MCF 10A (cell line): ENCODE measurements at places on chromosomes 16 and 17. TPM values are rescaled to one million over a fixed set of nuclear protein-coding genes. Genes with fewer than 3 reads are reported as not detected.

- peak overlapping the region; percentile 12 for H3K27ac ChIP-seq
- no peaks in the 10 kb centered on the region for H3K27me3 ChIP-seq
- no peak for DNase-seq
Measured at GRCh38 chr17:51240275-51240674, 19.6 kb downstream of the MBTD1 start.

The PRDM7 gene
- total RNA-seq = not detected in 2 replicates

The KCTD11 gene
- total RNA-seq = 9.2 and 10.1 TPM in 2 replicates

- no peaks in the 10 kb centered on the region for H3K36me3 ChIP-seq
- no peaks in the 10 kb centered on the region for H3K27me3 ChIP-seq
- H3K4me1 ChIP-seq = no peaks in the 10 kb centered on the region
Measured at GRCh38 chr17:71163121-71163812, 957.6 kb upstream of the SOX9 start.

DNA sequence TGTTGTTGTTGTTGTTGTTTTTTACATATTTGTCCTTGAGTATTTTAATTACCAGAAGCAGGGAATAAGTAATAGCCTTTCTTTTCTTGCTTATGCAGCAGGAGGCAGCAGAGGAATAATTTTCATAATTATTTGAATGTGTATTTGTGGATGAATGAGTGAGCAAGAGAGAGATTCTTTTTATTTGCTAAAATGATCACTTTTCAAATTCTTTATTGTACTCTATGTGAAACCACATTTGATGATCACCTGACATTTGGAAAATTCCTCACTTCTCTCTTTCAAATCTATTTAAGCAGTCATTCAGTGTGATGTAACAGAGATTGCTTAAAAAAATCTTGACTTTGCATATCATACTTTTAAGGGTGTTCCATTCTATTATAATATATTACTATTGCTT, 223.6 kb downstream of the BCAS3 start:
- DNase-seq = peak; percentile 13
- no peaks in the 10 kb centered on the region for H3K4me1 ChIP-seq
- H3K4me3 ChIP-seq = no peak overlapping the region
- H3K36me3 ChIP-seq = no peaks in the 10 kb centered on the region

The TEDC2 gene
- total RNA-seq = 3.5 and 6.9 TPM in 2 replicates

GRCh38 chr17:60577147-60577915, 22.7 kb upstream of the PPM1D start:
- peak overlapping the region; percentile 25 for H3K27ac ChIP-seq
- no peaks in the 10 kb centered on the region for H3K36me3 ChIP-seq
- peak; percentile 11 for DNase-seq
- peaks cover 6% of the 10 kb centered on the region for H3K4me1 ChIP-seq

DNA sequence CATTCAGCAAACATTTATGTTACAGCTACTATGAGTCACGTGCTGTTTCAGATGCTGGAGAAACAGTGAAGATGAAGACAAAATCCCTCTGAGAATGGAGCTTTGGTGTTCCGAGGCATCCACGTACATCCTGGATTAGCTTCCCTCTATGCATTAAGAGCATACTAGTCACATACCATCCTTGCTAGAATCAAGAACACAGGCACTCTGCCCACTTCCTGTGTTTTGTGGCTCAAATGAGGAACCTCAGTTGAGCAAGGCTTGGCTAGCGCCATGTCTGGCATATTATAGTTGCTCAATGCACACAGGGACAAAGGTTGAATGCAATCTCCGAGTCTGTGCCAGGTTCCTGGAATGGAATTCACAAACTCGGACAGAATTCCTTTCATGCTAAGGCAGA, 297.5 kb downstream of the XYLT1 start:
- no peak for DNase-seq
- no peak overlapping the region for H3K4me3 ChIP-seq
- H3K4me1 ChIP-seq = no peaks in the 10 kb centered on the region
- H3K27ac ChIP-seq = no peak overlapping the region

DNA sequence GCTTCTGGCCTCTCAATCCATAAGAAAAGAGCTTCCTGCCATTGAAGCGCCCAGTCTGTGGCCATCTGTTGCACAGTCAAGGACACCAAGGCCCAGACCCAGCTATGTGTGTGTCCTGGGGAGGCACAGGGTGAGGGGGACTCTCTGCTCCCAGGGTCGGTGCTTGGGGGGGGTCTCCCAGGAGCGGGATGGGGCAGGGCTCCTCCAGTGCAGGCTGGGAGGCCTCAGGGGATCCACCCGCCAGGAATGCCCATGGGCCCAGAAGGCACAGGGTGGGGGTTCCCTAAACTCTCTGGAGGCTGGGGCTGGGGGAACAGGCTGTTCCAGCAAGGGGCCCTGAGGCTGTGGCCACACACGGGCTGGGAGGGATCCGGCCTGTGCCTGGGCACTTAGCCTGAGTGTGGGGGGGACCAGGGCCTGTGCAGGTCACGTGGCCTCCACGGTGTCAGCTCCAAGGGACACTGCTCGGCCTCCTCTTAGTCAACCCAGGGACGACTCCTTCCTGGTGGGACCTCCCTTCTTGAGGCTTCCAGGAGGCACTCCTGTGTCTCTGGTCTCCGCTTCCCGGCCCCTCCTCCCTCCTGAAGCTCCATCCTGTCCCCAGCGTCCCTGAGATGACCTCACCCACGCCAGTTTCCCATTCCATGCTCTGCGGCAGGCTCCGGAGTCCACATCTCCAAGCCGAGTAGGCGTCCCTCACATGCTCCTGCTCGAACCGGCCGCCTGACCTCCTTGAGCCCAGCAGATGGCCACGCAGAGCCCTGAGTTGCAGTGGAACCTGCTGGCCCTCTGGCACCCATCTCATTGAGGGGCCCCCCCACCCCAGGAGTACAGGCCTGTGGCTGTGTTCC, 23.1 kb upstream of the BAHCC1 start:
- no peak overlapping the region for H3K4me3 ChIP-seq
- DNase-seq = peak; percentile 50
- peaks cover 5% of the 10 kb centered on the region for H3K4me1 ChIP-seq
- no peak overlapping the region for H3K27ac ChIP-seq
- no peaks in the 10 kb centered on the region for H3K27me3 ChIP-seq

DNA sequence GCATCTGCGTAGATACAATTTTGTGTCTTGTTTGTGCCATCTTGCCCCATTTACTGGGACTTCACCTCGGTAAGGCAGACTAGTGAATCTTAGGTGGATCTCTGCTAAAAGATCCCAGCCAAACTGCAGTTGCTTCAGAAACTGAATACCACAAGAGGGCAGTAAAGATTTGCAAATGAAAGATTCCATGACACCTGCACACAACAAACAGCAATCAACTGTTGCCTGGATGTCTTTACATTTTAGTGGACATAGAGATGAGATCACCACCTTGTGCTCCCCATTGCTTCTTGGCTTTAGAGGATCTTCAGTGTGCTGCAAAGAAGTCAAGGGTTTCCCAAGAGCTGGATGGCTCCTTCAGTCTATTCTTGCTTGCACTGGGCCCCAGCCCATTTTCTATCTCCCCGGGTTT, 119.2 kb upstream of the CACNG5 start:
- H3K36me3 ChIP-seq = no peaks in the 10 kb centered on the region
- peaks cover 5% of the 10 kb centered on the region for H3K4me1 ChIP-seq
- H3K27ac ChIP-seq = no peak overlapping the region
- DNase-seq = peak; percentile 74
- no peak overlapping the region for H3K4me3 ChIP-seq

The CA7 gene
- total RNA-seq = not detected in 2 replicates

DNA sequence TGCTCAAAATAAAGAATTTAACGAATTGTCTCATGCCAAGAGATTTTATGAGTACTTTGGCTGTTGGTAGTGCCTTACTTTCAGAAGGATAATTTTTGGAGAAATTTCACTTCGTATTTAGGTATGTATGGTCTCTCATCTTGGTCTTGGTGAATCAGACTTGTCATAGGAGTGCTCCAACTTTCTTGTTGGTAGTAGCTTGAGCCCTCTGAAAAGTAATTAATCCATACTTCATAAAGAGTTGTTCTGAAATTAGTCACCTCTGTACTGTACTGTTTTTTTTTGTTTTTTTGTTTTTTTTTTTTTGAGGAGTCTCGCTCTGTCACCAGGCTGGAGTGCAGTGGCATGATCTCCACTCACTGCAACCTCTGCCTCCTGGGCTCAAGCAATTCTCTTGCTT, 11.6 kb downstream of the ZNRF1 start:
- no peak for DNase-seq
- peak overlapping the region; percentile 81 for H3K27ac ChIP-seq
- no peaks in the 10 kb centered on the region for H3K27me3 ChIP-seq
- peaks cover 12% of the 10 kb centered on the region for H3K36me3 ChIP-seq
- H3K4me1 ChIP-seq = peaks cover 17% of the 10 kb centered on the region

DNA sequence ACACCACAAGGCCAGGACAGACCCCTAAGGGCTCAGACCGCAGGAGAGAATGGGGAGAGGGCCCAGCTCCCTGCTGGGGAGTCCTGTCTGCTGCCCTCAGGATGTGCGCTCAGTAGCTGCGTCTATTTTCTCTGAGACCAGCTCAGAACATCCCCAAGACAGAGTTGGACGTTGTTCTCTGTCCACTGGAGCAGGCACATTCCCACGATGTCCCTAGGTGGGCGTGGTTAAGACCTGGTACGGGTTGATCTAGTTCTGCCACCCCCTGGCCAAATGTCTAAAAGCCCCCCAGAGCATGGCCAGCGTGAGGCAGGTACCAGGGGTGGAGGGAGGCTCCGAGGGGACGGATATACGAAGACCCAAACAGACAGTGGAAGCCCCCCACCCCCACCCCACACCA, 842 bp upstream of the CALB2 start:
- H3K4me3 ChIP-seq = no peak overlapping the region
- no peak overlapping the region for H3K27ac ChIP-seq
- H3K4me1 ChIP-seq = peaks cover 12% of the 10 kb centered on the region
- no peaks in the 10 kb centered on the region for H3K36me3 ChIP-seq

The CCR7 gene
- total RNA-seq = not detected in 2 replicates

DNA sequence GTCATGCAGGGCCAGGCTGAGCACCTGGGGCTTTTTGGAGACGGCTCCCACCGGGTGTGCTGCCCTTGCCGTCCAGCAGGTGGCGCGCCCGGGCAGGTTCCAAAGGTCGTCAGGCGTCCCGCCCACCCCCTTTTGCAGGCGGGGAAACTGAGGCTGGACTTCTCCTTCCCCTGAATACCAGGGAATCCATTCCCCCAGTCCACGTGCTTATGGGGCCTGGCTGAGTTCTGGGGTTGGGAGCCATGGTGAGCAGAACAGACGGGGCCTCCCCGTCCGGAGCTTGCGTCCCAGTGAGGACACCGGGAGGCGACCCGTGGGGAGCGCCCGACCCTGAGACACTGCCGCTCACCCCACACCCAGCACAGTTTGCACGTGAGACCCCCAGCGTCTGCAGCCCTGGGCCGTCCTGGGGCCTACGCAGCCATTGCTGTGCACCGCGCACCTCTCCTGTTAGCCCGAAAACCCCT, 51.8 kb upstream of the JPH3 start:
- H3K4me1 ChIP-seq = peaks cover 7% of the 10 kb centered on the region
- H3K27me3 ChIP-seq = peaks cover 21% of the 10 kb centered on the region
- H3K27ac ChIP-seq = no peak overlapping the region

DNA sequence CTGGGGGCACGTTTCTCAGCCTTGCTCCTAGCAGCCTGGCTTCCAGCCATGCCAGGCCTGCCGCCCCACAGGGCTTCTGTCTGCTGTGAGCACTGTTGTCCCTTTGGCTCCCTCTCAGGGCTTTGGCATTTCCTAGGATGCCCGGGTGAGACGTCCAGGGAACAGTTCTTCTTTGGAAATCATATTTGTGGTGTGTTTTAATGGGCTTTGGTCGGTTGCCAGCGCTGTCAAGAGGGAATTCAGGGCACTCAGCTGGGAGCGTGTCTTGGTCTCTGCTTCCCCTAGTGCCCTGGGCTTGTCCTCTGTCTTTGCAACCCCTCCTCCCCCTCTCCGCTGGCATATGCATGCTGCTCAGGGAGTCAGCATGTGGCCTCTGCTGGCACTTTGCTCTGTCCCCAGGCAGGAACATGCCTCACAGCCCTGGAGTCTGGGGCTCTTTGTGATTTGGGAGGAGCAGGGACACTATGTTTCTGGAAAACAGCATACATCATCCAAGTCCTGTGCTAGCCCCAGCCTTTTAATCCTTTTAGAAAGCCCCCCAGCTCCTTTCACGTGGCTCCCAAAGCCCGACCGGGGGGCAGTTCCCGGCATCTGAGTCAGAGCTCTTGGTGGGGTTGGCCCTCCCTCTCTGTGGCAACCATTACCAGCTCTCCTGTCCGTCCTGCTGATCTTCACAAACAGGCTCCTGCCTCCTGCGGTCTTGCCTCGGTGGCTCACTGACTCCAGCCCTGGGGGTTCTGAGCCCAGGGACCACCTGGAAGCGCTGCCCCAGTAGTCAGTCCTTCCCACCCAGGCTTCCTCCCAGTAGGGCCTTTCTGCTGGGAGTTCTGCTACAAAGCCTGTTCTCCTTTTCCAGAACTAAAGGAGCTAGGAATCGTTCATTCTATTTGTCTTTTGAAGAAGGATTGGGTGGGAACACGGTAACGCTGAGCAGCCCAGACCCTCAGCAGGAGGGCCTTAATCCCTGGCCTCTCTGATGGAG, 26.7 kb downstream of the SAP30BP start:
- H3K36me3 ChIP-seq = peaks cover 54% of the 10 kb centered on the region
- H3K27me3 ChIP-seq = no peaks in the 10 kb centered on the region
- peaks cover 73% of the 10 kb centered on the region for H3K4me1 ChIP-seq
- H3K4me3 ChIP-seq = peak overlapping the region; percentile 28
- peak overlapping the region; percentile 96 for H3K27ac ChIP-seq

DNA sequence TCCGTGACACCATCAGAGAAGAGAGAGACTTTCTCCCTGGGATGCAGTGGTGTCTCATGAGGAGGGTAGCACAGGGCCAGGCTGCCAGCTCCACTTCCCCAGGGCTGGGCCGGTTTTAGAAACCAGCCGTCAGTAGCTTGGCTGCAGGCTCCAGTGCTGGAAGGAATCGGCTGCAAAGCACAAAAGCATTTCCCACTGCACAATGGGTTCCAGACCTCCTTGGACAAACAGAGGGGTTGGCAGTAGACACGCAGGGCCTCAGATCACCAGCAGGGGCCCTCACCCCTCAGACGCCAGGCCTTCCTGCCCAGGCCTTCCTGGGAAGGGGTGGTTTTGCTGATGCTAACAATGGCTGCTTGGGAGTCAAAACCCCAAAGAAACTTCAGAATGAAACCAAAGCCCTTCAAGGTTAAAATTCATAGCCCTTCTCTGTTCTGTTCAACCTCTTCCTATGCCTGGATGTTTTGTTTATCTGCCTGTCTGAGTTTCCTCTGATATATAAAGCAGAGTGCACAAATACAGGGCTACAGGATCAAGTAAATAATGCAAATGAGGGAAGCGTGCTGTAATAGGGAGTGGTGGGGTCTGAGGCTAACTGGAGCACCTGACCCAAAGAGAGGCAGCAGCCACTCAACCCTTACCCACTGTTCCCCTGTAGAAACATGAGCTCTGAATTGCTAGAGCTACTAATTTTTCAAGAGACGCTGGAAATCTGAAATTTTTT, 26.2 kb downstream of the TEKT5 start:
- no peaks in the 10 kb centered on the region for H3K36me3 ChIP-seq
- H3K4me3 ChIP-seq = no peak overlapping the region
- H3K27ac ChIP-seq = no peak overlapping the region
- no peaks in the 10 kb centered on the region for H3K27me3 ChIP-seq
- no peaks in the 10 kb centered on the region for H3K4me1 ChIP-seq

GRCh38 chr17:33982909-33983308, 272.2 kb upstream of the CCL2 start:
- no peaks in the 10 kb centered on the region for H3K36me3 ChIP-seq
- H3K4me3 ChIP-seq = no peak overlapping the region
- no peak for DNase-seq
- H3K27ac ChIP-seq = no peak overlapping the region
- no peaks in the 10 kb centered on the region for H3K27me3 ChIP-seq

- H3K4me1 ChIP-seq = peaks cover 28% of the 10 kb centered on the region
- peak overlapping the region; percentile 98 for H3K27ac ChIP-seq
- H3K27me3 ChIP-seq = no peaks in the 10 kb centered on the region
- peak; percentile 96 for DNase-seq
- peak overlapping the region; percentile 77 for H3K4me3 ChIP-seq
- peaks cover 6% of the 10 kb centered on the region for H3K36me3 ChIP-seq
Measured at GRCh38 chr17:70137451-70138230, 31.7 kb upstream of the KCNJ2 start.
